ELF-1 (cell line): ENCODE measurements at places on chromosomes 4 and X.

DNA sequence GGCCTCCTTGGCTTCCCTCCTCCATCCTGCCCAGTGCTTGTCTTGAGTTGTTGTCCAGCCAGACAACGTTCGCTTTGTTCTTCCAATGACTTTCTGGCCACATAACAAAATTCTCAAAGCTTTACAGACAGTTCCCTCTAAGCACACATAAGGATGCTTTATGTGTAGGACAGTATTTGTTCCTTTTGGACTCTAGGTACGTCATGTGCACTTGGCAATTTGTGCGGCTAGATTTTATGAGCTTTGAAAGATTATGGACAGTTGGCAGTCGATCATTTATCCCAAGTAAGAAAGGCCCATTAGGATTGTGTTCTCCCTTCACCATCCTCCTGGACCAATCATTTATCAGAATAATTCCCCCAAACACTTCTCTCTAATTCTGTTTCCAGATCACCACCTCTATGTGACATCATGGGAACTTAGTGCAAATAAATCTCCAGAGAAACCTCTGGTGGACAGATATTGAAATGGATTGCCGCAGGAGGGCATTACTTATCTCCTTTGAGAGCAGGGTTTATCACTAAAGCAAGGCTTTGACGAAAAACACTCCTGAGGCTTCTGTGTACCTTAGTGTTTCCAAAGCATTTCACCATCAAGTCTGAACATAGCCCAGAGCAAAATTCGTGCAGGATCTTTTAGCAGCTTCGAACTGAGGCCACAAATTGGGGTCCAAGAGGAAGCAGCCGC, 77.4 kb upstream of the BMPR1B start:
- DNase-seq = no peak

GRCh38 chr4:154368060-154368459, 123.5 kb downstream of the DCHS2 start:
- no peak for DNase-seq

- no peak for DNase-seq
Measured at GRCh38 chr4:82136161-82136801, 237.5 kb downstream of the HNRNPD start.

DNA sequence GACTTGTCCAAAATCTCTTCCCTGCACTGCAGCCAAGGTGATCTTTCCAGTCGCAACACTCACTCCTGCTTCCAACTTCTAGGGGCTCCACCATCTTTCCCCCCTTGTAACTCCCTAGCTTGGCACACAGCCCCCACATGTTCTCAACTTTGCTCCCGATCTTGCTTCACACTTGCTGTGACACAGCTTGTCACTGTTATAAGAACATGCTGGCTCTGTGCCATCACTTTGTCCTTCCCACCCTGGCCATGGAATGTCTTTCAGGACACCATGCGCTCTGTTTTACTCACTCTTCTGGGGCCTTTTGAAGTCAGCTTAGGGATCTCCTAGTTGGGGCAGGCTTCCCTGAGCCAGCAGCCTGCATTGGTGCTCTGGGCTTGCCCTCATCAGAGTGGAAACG, 2.5 kb downstream of the NSDHL start:
- no peak for DNase-seq

GRCh38 chrX:150635952-150636351, 57.2 kb upstream of the MTMR1 start:
- DNase-seq = no peak

GRCh38 chr4:156248917-156249316, 295.3 kb upstream of the CTSO start:
- no peak for DNase-seq

DNA sequence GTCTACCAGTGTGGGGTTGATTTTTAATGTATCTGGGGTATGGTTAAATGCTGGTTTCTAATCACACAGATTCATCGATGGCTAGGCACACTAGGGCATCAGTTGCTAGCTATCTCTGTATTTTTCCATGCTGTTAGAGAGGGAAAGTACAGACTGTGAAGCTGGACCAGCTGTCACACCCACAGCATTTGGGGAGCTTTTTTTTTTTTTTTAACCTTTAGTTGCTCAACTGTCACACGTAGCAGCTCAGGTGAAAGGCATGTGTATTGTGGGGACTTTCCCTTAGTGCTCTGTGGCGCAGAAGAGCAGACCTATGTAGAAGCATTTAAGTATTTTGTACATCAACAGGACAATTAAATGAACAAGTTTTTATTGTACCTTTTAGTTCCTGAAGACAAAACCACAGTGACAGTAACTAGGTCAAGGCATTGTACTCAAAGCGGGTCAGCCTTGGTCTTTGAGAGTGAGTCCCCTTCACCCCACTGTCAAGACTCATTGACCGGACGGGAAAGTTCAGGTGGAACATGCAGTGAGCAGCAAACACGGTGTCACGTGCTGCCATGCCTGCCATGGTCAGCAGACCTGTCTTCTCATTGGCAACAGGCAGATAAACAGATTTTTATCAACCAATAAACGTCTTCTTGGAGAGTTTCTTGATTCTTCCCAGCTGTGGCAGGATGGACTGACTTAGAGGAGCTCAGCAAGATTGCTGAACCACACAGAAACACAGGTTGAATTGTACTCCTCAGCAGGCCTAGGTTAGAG, 65.3 kb downstream of the CASP3 start:
- DNase-seq = no peak
